ENCODE measurements at places on chromosomes 5 and 9.

DNA sequence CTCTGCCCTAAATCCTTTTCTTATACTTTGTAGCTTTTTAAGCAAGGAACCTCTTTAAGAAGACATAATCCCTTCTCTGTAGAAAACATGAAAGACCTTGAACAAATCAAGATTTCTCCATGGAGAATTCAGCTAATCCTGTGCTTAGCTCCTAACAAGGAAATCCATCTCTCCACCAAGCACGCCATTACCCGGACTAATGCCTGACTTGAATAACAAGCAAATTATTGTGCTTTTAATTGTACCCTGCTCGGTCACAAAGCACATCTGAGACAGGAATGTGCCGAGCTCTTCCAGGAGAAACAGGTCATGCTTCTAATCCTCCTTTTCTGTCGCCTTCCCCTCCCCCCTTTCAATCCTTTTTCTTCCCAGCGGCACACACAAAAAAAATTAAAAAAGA, 141.3 kb downstream of the PSAT1 start:
- DNase-seq: no peak

DNA sequence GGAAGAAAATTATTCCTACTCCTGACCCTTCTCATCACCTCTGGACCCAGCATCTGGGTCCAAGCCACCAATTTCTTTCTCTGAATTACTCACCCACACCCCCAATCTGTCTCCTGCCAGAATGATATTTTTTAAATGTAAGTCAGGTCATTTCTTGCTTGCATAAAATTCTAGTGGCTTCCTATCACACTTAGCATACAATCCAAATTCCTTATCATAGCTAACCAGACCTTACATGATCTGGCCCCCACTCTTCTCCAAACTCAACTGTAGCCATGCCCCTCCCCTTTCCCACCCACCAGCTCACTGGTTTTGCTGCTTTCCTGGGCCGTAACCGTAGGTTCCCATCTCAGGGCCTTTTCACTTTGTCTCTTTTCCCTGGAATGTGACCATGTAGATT, 15.2 kb downstream of the HTR4 start:
- no peak for DNase-seq

GRCh38 chr5:29382780-29383179, 1810.7 kb upstream of the CDH6 start:
- no peak for DNase-seq

- no peak for DNase-seq
Measured at GRCh38 chr9:89319015-89319905, 960 bp downstream of the SECISBP2 start.

DNA sequence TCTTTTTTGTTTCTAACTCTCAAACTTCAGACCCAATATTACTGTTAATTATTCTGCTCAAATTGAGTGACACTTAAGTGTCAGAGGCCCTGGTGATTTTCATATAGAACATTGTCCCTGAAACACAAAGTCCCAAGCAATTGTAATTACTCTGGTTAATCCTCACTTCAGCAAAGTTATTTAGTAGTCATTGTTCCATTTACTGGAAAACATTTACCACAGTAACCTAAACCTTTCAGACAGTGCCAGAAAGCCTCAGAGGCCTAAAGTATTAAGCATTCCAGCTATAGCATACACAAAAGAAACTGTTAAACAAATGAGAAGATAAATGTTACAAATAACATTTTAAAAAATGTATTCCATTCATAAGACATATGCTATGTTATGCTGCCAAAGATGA, 237.2 kb upstream of the CDH6 start:
- no peak for DNase-seq

- DNase-seq: no peak
Measured at GRCh38 chr9:38182321-38182720, 113.3 kb upstream of the SHB start.

DNA sequence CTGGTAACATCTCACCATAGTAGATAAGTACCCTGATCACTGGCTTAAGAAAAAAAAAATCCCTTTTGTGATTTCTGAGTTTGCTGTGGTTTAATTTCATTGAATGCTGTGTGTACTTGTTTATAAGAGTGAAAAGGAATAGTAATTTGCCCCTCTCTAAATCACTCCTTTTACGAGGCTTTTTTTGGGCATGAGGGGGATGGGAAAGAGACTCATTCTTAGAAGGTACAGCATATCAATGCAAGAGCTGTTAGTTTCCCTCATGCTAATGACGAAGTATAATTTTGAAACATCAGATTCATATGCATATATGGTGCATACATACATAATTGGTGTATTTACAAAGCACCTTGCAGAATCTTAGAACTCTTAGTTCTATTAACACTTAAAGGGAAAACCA, 2.4 kb upstream of the SLC44A1 start:
- no peak for DNase-seq

DNA sequence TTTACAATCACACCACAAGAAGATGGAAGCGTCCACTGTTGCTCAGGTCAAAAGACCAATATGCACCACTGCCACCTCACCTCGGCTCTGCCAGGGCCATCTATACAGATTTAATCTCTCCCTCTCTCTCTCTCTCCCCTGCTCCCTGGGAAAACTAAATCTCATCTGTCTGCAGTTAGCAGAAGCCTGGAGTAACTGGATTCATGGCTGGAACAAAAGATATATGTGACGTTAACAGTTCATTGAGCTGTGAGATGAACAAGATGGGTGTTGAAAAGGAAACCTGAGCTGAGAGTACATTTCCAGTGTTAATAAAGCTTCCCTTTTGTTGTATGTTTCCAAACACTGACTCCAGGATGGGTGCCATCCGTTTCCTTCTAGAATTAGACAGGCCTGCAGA, 369.7 kb downstream of the CDK5RAP2 start:
- no peak for DNase-seq

GRCh38 chr9:2198956-2199635, 183.9 kb downstream of the SMARCA2 start:
- no peak for DNase-seq

DNA sequence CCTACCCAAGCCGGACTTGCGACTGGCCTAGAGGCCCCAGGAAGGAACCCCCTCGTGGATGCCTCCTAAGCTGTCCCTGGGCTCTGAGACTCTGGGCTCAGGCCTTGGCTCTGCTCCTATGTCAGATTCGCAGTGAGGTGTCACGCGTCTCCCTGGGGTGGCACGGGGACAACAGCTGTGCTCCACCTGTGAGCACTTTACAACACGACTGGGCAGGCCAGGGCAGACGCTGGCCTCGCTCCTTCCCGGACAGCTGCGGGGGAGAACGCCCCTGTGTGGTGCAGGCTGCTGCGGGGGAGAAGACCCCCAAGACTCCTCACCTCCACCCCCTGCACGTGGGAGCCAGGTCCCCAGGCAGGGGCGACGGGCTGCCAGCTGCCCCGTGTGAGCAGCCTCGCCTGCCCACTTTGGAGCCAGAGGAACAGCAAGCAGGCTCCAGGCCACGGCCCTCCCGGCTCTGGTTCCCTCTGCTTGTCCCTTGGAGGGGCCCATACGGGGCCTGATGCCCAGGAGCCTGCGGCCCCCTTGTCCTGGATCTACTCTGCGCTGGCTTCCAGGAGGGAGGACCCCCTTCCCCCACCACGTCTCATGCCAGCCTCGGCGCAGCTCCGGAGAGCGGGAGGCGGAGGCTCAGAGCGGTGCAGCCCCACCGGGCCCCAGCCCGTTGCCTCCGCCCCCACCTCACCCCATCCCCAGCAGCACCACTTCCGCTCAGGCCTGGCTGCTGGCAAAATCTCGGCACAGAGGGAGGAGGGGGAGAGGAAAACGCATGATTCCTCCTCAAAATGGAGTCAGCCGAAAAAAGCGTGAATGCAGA, 36.0 kb downstream of the SARDH start:
- no peak for DNase-seq

DNA sequence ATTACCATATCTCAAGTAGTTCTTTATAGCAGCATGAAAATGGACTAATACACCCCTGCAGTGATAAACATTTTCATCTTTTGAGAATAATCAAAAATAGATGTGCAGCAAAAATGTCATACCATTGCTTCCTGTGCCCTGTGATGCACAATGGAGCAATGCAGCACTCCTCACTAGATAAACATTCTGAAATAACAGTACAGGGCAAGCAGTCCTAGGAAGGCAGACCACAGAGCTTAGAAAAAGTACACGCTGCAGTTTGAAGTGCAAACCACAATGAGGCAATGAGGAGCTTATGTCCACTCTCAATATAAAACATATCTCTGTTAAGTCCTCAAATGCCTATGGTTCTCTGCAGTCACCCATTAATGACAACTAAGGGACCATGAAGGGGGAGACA, 367.6 kb downstream of the PDE4D start:
- DNase-seq: no peak

GRCh38 chr5:143226361-143226760, 177.1 kb downstream of the NR3C1 start:
- no peak for DNase-seq

- no peak for DNase-seq
Measured at GRCh38 chr9:27408001-27408400, 111.1 kb upstream of the EQTN start.

DNA sequence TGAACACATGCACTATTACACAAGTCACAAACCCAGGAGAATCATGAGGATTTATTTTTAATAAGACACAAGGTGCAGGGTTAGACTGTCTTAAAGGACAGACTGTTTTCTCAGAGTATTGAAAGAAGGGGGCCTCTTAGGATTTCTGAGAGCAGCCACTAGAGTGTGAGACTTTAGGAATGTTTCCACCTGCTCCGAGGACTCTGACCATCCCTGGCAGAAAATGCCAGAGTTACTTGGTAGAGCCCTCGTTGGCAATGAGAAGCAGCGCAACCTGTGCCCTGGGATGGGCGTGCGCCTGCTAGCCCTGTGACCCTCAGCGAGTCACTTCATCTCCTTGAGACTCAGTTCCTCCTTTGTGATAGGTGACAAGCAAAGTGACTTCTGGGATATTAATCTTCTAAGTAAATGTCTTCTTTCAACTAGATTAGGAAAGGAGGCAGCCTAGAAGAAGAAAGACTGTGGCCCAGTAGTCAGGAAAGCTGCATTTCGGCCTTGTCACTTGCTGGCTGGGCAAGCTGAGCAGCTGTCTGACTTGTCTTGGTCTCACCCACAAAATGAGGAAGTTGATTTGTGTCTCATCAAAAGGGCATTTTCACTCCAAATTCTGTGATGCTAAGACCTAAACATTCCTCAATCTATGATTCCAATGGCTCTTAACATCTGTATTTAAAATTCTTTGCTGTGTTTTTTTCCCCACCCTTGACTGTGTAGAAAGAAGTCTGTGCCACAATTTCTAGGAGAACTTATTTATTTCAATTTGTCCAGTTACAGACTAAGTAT, 60.5 kb downstream of the PTCD2 start:
- DNase-seq: no peak

DNA sequence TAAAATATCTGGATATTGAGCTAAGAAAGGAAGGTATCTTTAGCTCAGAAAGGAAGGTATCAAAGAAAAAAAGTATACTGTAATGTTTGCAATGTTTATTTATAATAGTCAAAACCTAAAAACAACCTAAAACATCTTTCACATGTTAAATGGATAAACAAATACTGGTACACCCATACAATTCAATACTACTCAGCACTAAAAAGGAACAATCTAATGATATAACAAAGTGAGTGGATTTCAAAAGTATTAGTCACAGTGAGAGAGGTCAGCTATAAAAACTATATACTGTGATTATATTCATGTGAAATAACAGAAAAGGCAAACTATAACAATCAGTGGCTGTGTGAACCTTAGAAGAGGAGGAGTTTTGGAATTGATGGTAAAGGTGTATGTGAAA, 455.0 kb upstream of the FTMT start:
- DNase-seq: no peak

- no peak for DNase-seq
Measured at GRCh38 chr9:29208670-29209069, 1635.4 kb upstream of the C9orf72 start.

- DNase-seq: no peak
Measured at GRCh38 chr9:85610074-85610860, 131.5 kb downstream of the AGTPBP1 start.

GRCh38 chr5:116654925-116655324, 80.3 kb upstream of the SEMA6A start:
- DNase-seq: no peak

GRCh38 chr5:172071309-172071875, 65.0 kb upstream of the FBXW11 start:
- no peak for DNase-seq

GRCh38 chr5:149322518-149322917, 22.8 kb upstream of the GRPEL2 start:
- no peak for DNase-seq

DNA sequence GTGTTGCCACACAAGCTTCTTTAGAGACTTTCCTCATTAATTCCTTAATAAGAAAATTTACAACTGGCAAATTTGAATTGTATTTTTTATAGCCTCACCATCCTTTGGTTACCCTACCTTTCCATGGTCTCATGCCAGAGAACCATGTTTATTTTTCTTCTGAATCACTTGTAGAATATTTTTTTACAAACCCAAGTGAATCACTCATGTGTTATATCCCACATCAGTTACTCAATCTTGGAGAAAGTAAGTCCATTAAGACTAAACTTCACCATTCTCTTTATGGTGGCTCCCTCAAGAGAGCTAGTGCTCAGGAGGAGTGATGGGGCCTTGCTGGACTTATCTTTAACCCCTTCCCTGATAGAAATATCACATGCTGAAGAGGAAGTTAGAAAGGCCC, 128.9 kb downstream of the SUSD1 start:
- DNase-seq: no peak

DNA sequence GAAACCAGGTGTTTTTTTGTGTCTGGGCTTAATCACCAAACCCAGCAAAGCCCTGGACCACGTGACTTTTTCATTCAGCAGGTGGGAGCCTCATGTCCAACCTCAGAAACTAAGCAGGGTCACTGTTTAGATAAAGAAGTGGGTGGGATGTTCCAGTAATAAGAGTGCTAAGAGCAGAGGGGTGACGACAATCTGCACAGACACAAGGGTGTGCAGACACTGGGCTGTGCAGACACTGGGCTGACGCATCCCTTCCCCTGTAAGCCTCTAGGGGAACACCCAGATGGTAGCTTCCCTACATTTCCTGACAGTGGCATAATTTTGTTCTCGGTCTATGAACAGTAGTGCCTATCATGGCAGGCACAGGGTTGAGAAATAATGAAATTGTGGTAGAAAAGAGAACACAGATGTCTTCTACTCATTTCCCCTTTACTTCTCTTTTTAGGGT, 85.1 kb downstream of the SAXO1 start:
- no peak for DNase-seq
